ENCODE measurements at places on chromosomes 11 and 22. TPM values are rescaled to one million over a fixed set of nuclear protein-coding genes. Genes with fewer than 3 reads are reported as not detected.
A peak's percentile ranks its signal among the peaks of the same experiment; 100 is the strongest.

The EIF1AD gene
- 20.1 TPM for total RNA-seq

The OR52B2 gene
- not detected for total RNA-seq

The MS4A15 gene
- total RNA-seq, result not detected

The CLCF1 gene
- 0.27 TPM for total RNA-seq

The RTN4R gene
- 0.75 TPM for total RNA-seq

The NPAS4 gene
- not detected for total RNA-seq

The PRRG4 gene
- total RNA-seq, result 0.59 TPM

The MDK gene
- 4.7 TPM for total RNA-seq

The SHANK3 gene
- total RNA-seq, result 19.3 TPM

The FOLR3 gene
- total RNA-seq, result 1.8 TPM

The SLC22A12 gene
- total RNA-seq, result not detected

The OR6T1 gene
- not detected for total RNA-seq

The OR4A16 gene
- not detected for total RNA-seq

The TRAPPC4 gene
- 30.7 TPM for total RNA-seq

The NRIP3 gene
- 1.0 TPM for total RNA-seq

GRCh38 chr22:46893281-46894020, 131.0 kb downstream of the TBC1D22A start:
- no peak for DNase-seq

- DNase-seq, result peak; percentile 37
Measured at GRCh38 chr22:44131989-44132685, 48.6 kb upstream of the PARVG start.

DNA sequence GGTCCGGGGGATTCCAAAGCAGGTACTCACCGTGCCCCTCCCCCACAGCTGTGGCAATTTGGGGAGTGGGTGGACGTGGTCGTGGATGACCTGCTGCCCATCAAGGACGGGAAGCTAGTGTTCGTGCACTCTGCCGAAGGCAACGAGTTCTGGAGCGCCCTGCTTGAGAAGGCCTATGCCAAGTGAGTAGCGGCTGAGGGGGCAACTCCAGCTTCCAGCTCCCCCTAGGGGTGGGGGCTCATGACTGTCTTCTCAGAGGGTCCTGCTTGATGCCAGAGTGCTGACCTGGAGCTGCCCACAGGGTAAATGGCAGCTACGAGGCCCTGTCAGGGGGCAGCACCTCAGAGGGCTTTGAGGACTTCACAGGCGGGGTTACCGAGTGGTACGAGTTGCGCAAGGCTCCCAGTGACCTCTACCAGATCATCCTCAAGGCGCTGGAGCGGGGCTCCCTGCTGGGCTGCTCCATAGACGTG, 4.2 kb downstream of the CAPN1 start:
- DNase-seq, result no peak

- no peak for DNase-seq
Measured at GRCh38 chr22:20554824-20555223, 47.4 kb downstream of the MED15 start.

DNA sequence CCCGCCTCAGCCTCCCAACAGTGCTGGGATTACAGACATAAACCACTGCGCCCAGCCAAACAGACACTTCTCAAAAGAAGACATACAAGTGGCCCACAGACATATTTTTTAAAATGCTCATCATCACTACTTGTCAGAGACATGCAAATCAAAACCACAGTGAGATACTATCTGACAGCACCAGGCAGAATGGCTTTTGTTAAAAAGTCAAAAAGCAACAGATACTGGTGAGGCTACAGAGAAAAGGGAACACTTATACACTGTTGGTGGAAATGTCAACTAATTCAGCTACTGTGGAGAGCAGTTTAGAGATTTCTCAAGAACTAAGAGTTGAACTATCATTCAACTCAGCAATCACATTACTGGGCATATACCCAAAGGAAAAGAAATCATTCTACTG, 67.0 kb downstream of the ARHGAP20 start:
- no peak for DNase-seq

DNA sequence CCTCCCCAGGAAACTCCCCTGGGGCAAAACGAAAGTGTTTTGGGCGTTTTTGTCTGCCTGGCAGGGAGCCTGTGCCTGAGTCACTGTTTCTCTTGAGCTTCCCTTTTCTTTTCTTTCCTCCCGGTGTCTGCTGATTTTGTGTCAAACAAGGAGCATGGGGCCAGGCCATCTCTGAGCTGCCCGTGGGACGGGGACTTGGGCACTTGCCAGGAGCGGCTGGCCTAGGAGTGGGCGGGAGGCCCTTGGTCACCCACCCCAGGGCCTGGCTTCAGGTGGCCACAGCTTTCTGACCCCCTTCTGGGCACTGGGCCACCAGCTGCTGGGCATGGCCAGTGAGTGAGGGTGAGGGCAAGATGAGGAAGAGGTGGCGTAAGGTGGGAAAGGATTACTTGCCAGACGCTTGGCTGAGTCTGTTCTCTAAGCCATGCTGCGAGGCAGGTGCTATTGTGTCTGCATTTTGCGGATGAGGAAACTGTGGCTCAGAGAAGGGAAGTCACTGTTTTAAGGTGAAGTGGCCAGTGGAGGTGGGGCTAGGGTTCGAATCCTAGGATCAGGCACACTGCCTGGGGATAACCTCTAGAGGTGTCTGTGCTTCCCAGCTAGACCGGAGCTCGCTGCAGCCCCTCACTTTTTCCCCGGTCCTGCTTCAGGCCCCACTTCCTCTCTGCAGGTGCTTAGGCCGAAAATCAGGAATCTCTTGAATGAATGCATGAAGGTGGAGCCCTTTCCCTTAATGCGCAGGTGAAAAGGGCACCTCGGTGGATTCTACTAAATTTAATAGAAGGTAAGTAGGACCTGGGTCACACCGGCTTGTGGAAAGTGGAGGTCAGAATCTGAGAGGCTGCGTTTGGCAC, 7.8 kb upstream of the NFAM1 start:
- DNase-seq, result peak; percentile 61

- DNase-seq, result no peak
Measured at GRCh38 chr11:61392981-61393595, 701 bp downstream of the TMEM216 start.

DNA sequence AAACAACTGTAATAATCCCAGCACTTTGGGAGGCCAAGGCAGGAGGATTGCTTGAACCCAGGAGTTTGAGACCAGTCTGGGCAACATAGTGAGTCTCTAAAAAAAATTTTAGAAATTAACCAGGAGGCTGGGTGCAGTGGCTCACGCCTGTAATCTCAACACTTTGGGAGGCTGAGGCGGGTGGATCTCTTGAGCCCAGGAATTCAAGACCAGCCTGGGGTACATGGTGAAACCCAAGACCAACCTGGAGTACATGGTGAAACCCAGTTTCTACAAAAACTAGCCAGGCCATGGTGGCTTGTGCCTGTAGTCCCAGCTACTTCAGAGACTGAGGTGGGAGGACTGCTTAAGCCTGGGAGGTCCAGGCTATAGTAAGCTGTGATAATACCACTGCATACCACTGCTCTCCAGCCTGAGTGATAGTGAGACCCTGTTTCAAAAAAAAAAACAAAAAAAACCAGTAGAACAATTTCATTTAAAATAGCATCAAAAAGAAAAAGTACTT, 11.2 kb downstream of the PI4KA start:
- DNase-seq, result no peak

- DNase-seq, result no peak
Measured at GRCh38 chr11:72048766-72049460, 31.4 kb downstream of the NUMA1 start.

DNA sequence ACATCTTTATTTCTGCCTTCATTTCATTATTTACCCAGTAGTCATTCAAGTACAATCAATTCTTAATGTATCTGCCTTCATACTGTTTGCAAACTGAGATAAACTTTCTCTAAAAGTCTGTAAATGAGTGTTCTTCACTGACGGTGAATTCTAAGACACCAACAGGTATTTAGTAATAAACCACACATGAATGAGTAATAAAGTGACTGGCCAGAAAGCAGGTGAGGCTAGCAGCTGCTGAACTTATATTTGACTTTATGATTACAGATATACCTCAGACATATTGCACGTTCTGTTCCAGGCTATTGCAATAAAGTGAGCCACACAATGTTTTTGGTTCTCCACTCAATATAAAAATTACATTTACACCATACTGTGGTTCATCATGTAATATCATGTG, 1894.0 kb upstream of the RAG2 start:
- no peak for DNase-seq

- no peak for DNase-seq
Measured at GRCh38 chr11:57652662-57653061, 3.0 kb upstream of the YPEL4 start.

- DNase-seq, result no peak
Measured at GRCh38 chr22:45688600-45689080, 17.0 kb downstream of the ATXN10 start.

- no peak for DNase-seq
Measured at GRCh38 chr22:19114984-19115552, 7.1 kb downstream of the DGCR2 start.

DNA sequence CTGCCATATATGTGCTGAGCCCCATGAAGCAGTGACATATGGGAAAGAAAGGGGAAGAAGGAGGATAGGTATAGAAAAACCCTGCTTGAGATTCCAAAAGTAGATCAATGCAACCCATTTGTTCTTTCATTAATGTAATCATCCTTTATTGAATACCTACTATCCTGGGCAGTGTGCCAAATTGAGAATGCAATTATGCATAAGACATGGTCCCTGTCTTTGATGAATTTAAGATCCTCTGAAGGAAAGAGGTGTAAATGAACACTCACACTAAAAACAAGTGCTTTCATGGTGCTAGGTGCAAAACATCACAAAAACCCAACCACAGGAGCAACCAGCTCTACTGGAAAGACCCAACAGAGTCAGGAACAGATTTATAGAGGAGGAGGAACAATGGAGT, 29.7 kb downstream of the FLI1 start:
- no peak for DNase-seq

GRCh38 chr11:64571410-64572091, 19.5 kb upstream of the SLC22A12 start:
- no peak for DNase-seq

GRCh38 chr11:48014917-48015316, 34.6 kb downstream of the PTPRJ start:
- DNase-seq, result no peak

- DNase-seq, result peak; percentile 76
Measured at GRCh38 chr11:65468874-65469333, 29.9 kb upstream of the MALAT1 start.

- DNase-seq, result no peak
Measured at GRCh38 chr22:48141301-48141700, 1378.9 kb downstream of the TBC1D22A start.

GRCh38 chr11:57546869-57547475, 9.6 kb downstream of the SMTNL1 start:
- no peak for DNase-seq

DNA sequence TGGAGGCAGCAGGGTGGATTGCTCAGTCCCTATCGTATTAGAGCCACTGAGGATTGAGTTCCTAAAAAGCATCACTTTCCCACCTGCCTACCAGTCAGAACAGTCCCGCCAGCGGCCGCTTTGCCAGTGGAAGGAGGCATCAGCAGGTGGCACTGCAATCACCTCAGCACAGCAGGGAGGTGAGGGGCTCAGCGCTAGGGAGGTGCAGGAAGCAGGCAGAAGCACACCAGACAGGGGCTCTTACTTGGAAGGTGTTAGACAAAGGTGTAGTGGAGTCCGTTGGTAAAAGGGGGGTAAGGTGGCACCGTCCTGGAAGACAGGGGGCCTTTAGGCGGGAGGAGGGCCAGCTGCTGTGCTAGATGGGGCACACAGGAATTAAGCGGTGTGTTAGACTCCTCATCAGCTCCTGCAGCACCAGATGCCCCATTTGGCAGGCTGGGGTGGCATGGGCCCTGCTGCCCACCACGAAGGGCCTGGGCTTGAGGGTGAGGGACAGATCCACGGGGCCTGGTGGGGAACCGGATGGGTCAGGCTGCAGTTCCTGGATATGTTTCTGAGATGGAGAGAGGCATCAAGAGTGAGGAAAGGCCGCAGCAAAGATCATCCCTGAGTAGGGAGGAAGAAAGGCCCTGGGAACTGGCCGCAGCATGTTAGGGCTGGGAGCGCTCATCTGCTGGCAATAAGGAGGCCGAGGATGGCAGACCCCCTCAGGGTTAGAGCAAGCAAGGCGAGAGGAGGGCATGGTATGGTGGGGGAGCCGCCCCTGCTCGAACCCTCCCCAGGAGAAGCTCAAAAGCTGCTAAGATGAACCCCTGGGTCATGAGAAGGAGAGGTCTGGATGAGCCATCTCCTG, 42.5 kb downstream of the C11orf58 start:
- DNase-seq, result no peak

- DNase-seq, result no peak
Measured at GRCh38 chr11:113349528-113349927, 35.1 kb downstream of the TTC12 start.

GRCh38 chr11:112355726-112356125, 95.1 kb upstream of the PLET1 start:
- peak; percentile 46 for DNase-seq

- no peak for DNase-seq
Measured at GRCh38 chr11:92180664-92181251, 43.9 kb upstream of the FAT3 start.

GRCh38 chr11:351411-351810, 17.9 kb upstream of the B4GALNT4 start:
- peak; percentile 20 for DNase-seq

DNA sequence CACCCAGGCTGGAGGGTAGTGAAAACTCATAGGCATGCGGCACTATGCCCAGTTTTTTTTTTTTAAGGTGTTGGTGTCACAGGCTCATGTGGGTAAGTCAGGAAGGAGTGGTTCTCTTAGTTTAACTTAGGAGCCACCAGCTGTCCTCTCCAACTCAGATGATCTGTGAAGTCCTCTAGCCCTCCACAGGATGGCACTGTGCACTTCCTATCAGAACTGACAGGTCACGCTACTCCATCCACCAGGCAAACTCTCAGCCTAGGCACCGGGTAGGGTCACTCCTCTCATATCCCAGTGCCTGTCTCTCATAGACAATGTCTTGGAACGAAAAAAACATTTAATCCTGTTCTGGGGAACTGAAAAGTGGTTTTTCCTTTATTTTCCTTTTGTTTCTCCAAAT, 16.5 kb downstream of the NAP1L4 start:
- DNase-seq, result no peak

GRCh38 chr11:2945757-2946287, 16.6 kb upstream of the PHLDA2 start:
- DNase-seq, result no peak

- no peak for DNase-seq
Measured at GRCh38 chr11:114089748-114090147, 30.2 kb downstream of the ZBTB16 start.

DNA sequence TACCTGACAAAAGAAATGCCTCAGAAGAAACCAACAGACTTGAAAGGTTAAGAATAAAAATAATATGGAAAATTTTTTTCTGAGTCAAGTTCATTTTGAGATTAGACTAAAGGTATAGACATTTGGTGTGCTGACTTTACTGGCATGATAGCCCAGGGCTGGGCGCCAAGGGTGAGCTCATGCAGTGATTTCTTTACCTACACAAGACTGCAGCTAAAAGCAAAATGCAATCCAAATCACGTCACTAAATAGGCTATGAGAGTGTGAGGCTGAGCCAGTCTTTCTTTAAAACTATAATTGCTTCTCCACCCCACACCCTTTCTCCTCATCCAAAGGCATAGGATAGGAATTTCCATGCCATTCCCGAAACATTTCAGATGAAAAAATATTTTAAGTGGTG, 196.5 kb downstream of the FAM76B start:
- DNase-seq, result peak; percentile 42

GRCh38 chr11:27171376-27171958, 130.9 kb downstream of the BBOX1 start:
- DNase-seq, result no peak

- no peak for DNase-seq
Measured at GRCh38 chr22:37202716-37203115, 9.6 kb downstream of the SSTR3 start.

- DNase-seq, result no peak
Measured at GRCh38 chr11:7577291-7578190, 63.7 kb downstream of the PPFIBP2 start.

Data from Right ventricle myocardium superior (tissue), 1 donor.